Heart right ventricle (tissue), 16 donors: ENCODE measurements at places on chromosomes 1 and 21. TPM values are rescaled to one million over a fixed set of nuclear protein-coding genes. Genes with fewer than 3 reads are reported as not detected.

Gene HCN3
- 0.89 TPM for total RNA-seq

Gene AKT3
- total RNA-seq: 16.2 TPM

Gene TNFRSF9
- 0.04 TPM for total RNA-seq

Gene SPRR2G
- not detected for total RNA-seq

Gene HORMAD1
- not detected for total RNA-seq

Gene MECR
- total RNA-seq: 35.9 TPM

Gene HSPA13
- total RNA-seq: 14.9 TPM

Gene CNR2
- total RNA-seq: not detected

Gene VAV3
- 2.2 TPM for total RNA-seq

Gene FAM72C
- not detected for total RNA-seq

Gene ZNF697
- 14.1 TPM for total RNA-seq

Gene NGF
- 2.2 TPM for total RNA-seq

Gene IL19
- not detected for total RNA-seq

Gene CELA2B
- not detected for total RNA-seq

Gene OR2T29
- total RNA-seq: not detected

Gene ACOT11
- total RNA-seq: 50.3 TPM
